ENCODE measurements at places on chromosomes 11 and 22.
A peak's percentile ranks its signal among the peaks of the same experiment; 100 is the strongest.

DNA sequence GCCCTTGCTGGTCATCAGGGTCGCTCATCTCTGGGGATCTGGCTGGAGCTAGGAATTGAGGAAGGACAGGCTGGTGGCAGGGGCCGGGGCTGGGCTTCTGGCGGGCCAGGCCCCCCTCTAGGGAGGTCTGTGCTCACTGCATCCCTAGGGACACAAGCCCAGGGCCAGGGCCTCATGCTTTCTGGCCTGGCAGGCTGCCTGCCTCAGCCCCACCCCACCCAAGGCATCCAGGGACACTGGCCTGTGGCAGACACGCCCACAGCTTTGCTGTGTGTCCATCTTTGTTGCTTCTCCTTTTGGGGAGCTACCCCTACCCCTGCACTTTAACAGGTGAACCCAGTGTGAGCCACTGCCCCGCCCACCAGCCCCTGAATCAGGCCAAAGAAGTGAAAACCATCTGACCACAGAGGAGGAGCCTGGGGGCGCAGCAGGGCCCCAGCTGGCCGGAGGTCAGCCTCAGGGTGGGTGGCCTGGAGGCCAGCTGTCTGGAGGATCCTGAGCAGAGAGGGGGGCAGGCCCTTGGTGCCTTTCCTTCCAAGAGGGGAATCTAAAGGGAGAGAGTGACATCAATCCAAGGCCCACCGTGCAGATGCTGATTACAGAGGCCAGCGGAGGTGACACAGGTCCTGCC, 26.8 kb upstream of the CELSR1 start:
- H3K27ac ChIP-seq = peak overlapping the region; percentile 81
- DNase-seq = no peak
- peak overlapping the region; percentile 47 for H3K4me3 ChIP-seq

DNA sequence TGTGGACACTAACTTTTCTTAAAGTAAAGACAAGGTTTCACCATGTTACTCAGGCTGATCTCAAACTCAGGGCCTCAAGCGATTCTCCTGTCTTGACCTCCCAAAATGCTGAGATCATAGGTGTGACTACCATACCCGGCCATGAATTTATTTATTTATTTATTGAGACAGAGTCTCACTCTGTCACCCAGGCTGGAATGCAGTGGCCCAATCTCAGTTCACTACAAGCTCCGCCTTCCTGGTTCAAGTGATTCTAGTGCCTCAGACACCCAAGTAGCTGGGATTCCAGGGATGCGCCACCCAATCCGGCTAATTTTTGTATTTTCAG, 29.7 kb upstream of the PCF11 start:
- H3K27me3 ChIP-seq = no peaks in the 10 kb centered on the region
- DNase-seq = no peak
- H3K4me1 ChIP-seq = no peaks in the 10 kb centered on the region
- no peaks in the 10 kb centered on the region for H3K36me3 ChIP-seq
- H3K27ac ChIP-seq = no peak overlapping the region

DNA sequence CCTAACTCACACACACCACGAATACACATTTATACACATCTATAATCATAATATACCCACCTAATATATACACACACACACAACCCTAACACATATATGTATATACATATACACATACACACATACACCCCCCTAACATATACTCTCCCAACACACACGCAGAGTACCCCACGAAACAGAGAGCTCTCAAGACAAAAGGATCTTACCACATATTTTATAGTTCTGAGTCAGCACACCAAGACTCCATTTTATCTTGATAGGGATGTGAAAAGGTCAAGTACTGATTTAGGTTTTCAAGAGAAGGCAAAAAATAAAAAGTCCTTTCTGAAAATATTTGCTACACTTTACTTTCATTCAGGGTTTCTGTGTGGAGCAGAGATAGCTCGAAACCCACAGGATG, 1207.2 kb downstream of the LRRC4C start:
- H3K36me3 ChIP-seq = no peaks in the 10 kb centered on the region
- H3K4me3 ChIP-seq = no peak overlapping the region
- no peak for DNase-seq
- H3K27ac ChIP-seq = no peak overlapping the region
- H3K27me3 ChIP-seq = no peaks in the 10 kb centered on the region

DNA sequence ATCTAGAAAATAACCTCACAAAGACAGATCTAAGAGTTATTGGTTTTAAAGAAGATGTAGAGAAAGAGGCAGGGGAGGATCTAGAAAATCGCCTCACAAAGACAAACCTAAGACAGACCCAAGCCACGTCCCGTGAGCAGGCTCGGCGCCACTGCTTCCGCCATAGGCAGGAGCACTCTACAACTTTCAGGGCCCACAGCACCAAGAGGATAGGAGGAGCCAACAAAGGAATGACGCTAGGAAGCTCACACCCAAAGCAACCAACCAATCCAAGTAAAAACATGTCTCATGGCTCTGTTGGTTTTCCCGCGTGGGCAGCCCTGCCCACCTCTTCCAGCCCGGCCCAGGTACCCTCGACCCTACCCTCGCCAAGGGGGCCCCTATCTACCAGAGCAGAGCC, 4167.4 kb upstream of the OR11H1 start:
- H3K4me1 ChIP-seq = no peaks in the 10 kb centered on the region
- H3K27ac ChIP-seq = no peak overlapping the region

DNA sequence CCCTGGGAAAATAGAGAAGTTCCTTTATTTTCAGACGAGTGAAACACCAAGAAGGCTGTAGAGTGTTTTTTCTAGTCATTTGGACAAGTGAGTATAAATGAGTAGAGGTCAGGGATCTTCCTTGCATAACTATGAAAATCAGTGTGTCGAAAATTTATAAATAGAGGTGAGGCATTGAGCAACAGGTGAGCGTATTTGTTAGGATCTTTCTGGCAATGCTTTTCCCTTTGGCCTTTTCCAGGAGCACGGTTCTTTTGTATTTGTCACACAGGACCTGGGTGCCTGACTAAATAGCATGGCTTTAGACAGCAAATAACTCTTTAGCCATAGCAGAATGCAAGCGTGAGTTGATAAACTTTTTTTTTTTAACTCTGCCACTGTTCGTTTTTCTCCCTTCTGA, 19.6 kb upstream of the ARHGAP42 start:
- DNase-seq = no peak
- no peaks in the 10 kb centered on the region for H3K36me3 ChIP-seq
- no peak overlapping the region for H3K27ac ChIP-seq
- H3K4me3 ChIP-seq = no peak overlapping the region

- no peaks in the 10 kb centered on the region for H3K4me1 ChIP-seq
- H3K4me3 ChIP-seq = no peak overlapping the region
- peaks cover 12% of the 10 kb centered on the region for H3K27me3 ChIP-seq
Observed at GRCh38 chr11:58043379-58043778, 12.6 kb downstream of the OR6Q1 start.

DNA sequence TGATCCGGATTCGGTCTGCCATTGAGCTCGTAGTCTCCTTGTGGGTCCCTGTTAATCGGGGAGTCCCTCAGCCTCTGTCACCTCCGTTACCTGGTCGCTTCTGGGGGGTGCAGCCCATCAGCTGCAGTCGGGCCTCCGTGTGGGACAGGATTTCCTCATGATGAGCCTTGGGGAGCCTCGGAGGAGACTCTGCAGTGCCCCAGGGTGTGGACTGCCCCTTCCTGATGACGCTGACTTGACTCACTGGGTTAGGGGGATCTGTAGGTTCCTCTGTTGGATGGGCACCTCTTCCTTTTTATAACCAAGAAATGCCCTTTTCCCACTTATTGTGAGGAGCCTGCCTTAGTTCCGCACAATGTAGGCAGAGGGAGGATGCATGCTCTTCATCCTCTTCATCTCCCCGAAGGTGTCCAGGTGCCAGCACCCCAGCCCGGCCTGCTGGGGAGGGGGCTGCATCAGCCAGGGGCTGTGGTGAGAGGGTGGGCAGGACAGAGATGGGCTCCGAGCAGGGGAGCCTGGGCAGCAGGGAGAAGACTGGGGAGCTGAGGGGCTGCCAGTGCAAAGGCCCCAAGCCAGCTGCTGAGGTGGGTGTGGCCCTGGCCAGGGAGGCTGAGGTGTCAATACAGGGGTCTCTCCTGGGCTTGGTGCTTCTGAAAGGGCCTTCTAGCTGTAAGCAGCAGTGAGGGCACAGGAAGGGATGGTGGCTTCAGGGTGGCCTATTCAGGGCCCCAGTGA, 13.5 kb upstream of the TTLL8 start:
- H3K27me3 ChIP-seq = no peaks in the 10 kb centered on the region
- H3K4me3 ChIP-seq = no peak overlapping the region
- DNase-seq = no peak

DNA sequence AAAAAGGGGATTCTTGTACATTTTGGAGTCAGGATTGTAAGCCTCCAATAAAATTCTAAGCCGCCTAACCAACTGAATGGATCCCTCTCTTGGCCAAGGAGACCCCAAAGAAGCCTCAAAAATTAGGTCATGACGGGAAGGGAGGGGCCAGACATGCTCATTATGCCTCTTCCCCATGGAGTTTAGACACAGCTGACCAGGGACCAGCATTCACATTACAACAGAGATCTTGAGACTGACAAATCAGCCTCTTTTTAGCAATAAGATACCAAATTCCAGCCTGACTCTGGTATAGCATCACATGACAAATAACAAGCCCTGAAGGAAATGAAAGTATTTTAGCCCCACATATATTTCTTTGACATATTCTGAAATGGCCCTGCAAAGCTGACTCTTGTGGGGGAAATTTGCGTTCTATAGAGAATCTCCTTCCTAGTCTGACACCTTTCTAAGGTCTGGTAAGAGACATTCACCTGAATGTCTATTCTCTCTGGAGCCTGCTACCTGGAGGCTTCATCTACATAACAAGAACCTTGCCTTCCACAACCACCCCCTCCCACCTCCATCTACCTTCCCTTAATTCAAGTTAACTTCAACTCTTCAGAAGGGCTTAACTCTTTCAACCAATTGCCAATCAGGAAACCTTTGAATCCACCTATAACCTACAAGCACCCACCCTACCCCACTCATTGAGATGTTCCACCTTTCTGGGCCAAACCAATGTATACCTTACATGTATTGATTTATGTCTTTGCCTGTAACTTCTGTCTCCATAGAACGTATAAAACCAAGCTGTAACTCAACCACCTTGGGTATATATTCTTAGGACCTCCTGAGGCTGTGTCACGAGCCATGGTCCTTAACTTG, 10.3 kb downstream of the GAL start:
- no peaks in the 10 kb centered on the region for H3K36me3 ChIP-seq
- H3K4me3 ChIP-seq = no peak overlapping the region
- H3K4me1 ChIP-seq = no peaks in the 10 kb centered on the region

GRCh38 chr22:24687322-24687721, 84.3 kb downstream of the GGT1 start:
- DNase-seq = no peak
- H3K27ac ChIP-seq = no peak overlapping the region
- H3K4me3 ChIP-seq = no peak overlapping the region

DNA sequence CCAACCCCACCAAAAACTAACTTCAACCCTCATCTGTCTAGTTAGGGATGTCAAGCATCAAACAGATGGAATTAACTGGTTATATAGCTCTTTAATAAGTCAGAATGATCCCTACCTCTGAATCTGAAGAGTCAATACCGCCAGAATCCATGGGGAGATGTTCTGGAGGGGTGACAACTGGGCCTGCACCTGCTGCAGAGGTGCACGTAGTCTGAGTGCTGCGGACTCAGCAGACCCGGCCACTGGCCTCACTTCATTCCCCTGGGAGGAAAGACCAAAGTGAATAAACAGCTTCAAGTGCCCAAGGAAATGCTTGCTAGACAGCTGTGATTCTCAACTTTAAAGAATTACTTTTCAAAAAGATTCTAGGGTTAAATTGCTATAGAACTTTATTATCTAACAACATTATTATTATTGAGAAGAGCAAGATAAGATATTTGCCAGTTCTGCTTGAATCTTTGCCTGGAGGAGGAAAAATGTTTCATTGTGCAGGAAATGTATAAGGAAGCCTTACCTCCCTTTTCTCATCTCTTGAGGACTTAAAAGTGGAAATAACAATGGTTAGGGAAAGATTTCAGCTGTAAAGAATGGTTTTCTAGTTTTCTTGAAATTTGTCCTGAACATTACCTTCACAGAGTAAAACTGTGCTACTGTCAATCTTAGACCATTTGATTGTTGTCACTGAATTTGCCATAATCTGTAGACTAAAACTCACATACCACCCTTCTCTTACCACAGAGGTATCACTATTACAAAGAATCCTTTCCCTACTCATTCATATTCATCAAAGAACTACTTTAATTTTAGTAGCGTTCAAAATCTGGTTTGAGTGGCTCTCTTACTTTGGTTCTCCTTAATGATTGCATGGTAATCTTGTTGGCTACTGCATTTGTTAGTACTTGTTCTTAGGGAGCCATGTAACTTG, 4.2 kb downstream of the XBP1 start:
- H3K36me3 ChIP-seq = peaks cover 24% of the 10 kb centered on the region
- peaks cover 8% of the 10 kb centered on the region for H3K4me1 ChIP-seq
- H3K27ac ChIP-seq = no peak overlapping the region

GRCh38 chr11:75823415-75823814, 8.4 kb downstream of the UVRAG start:
- no peaks in the 10 kb centered on the region for H3K27me3 ChIP-seq
- no peak for DNase-seq
- no peaks in the 10 kb centered on the region for H3K4me1 ChIP-seq

- no peaks in the 10 kb centered on the region for H3K36me3 ChIP-seq
- H3K4me3 ChIP-seq = no peak overlapping the region
Observed at GRCh38 chr11:11981840-11982239, 26.6 kb downstream of the DKK3 start.

GRCh38 chr11:11937957-11938356, 70.5 kb downstream of the DKK3 start:
- peaks cover 9% of the 10 kb centered on the region for H3K36me3 ChIP-seq
- no peak for DNase-seq
- H3K27me3 ChIP-seq = no peaks in the 10 kb centered on the region
- H3K27ac ChIP-seq = no peak overlapping the region
- H3K4me1 ChIP-seq = no peaks in the 10 kb centered on the region
- H3K4me3 ChIP-seq = no peak overlapping the region

DNA sequence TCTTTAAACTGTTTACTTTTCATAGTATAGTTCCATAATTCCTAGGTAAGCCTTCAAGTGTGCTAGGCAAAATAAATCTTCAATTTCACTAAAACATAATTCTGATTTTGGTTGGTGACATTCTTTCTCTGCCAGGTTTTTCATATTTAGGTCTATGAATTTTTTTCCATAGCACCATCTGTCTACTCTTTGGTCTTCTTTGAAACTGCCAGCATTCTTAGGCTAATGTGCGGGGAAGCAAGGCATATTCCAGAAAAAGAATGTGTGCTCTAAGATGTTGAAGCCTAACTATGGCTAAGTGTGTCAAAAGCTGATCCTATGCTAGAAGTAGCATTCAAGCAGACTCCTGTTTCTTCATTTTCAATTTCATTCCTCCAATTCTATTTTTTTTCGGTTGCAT, 213.9 kb upstream of the C11orf87 start:
- no peaks in the 10 kb centered on the region for H3K27me3 ChIP-seq
- no peak overlapping the region for H3K27ac ChIP-seq
- H3K36me3 ChIP-seq = no peaks in the 10 kb centered on the region
- no peaks in the 10 kb centered on the region for H3K4me1 ChIP-seq
- no peak overlapping the region for H3K4me3 ChIP-seq

- no peak overlapping the region for H3K27ac ChIP-seq
- H3K4me1 ChIP-seq = peaks cover 28% of the 10 kb centered on the region
- no peaks in the 10 kb centered on the region for H3K27me3 ChIP-seq
- peaks cover 2% of the 10 kb centered on the region for H3K36me3 ChIP-seq
- DNase-seq = no peak
Observed at GRCh38 chr11:17988465-17988864, 24.4 kb downstream of the SERGEF start.

GRCh38 chr11:45930031-45930794, 7.8 kb downstream of the LARGE2 start:
- no peak overlapping the region for H3K27ac ChIP-seq
- H3K4me3 ChIP-seq = no peak overlapping the region
- H3K27me3 ChIP-seq = no peaks in the 10 kb centered on the region
- peaks cover 20% of the 10 kb centered on the region for H3K36me3 ChIP-seq
- H3K4me1 ChIP-seq = peaks cover 8% of the 10 kb centered on the region
